Spleen (tissue), 13 donors: ENCODE measurements at places on chromosomes 4 and X. TPM values are rescaled to one million over a fixed set of nuclear protein-coding genes. Genes with fewer than 3 reads are reported as not detected.

Gene ARHGAP36
- not detected for total RNA-seq

Gene HGFAC
- total RNA-seq, result 0.32 TPM

DNA sequence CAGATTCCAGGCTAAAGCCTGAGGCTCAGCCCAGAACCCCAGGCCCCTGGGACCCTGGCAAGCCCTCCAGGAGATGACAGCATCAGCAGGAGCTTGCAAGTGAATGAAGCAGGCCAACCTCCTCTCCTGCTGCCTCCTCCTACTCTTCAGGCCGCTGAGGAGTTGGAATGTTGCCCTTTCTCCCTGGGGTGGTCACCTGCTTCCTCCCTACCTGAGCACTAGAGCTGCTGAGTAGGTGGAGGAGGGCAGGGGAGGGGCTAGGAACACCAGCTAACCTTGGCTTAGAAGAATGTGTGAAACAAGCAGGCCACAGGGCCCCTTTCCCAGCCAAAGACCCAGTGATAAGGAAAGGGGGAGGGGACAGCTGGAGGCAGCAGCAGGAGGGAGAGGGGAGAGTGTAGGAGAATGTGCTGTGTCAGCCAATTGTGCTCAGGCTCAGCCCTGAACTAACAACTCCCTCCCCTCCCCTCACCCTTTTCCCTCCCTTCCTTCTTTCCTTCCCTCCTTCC, 58.0 kb downstream of the PJA1 start:
- peaks cover 3% of the 10 kb centered on the region for H3K27me3 ChIP-seq
- no peak for DNase-seq
- H3K27ac ChIP-seq, result no peak overlapping the region
- no peaks in the 10 kb centered on the region for H3K4me1 ChIP-seq
- no peaks in the 10 kb centered on the region for H3K36me3 ChIP-seq
- no peak overlapping the region for H3K4me3 ChIP-seq

DNA sequence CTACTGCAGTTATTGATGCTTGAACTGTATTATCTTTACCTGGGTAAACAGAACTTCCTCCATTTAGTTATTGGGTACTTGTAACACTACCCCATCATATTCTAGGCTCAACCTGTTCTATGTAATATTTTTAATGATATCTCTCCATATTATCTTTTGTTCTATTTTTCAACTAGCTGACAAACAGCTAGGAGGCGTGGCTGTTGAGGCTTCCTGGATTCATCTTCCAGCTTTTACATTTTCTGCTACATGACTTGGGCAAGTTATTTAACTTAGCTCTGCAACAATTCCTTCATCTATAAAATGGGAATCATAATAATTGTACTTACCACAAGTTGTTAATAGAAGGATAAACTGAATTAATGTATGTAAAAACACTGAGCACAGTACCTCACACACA, 349.3 kb downstream of the PTTG2 start:
- no peaks in the 10 kb centered on the region for H3K36me3 ChIP-seq
- H3K27me3 ChIP-seq, result no peaks in the 10 kb centered on the region
- no peak overlapping the region for H3K4me3 ChIP-seq

DNA sequence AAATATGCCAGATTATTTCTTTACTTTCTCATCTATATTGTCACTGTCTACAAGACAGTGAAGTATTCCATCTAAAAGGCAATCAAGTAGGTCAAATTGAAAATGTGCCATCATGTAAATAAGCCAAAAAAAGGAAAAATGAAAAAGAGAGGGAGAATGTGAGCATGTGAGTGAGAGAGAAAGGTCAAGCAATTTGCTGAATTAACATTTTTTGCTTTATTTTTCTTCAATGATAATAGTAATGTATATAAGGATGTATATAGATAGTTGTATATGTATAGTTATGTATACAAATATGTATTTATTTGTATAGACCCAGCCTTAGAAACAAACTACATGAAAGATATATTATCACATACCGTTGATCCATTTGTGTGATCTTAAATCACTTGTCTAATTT, 11.5 kb downstream of the CXCL8 start:
- no peaks in the 10 kb centered on the region for H3K27me3 ChIP-seq
- H3K27ac ChIP-seq, result no peak overlapping the region
- DNase-seq, result no peak
- H3K36me3 ChIP-seq, result no peaks in the 10 kb centered on the region

Gene VCX
- total RNA-seq, result not detected

- no peak for DNase-seq
- no peaks in the 10 kb centered on the region for H3K27me3 ChIP-seq
- H3K4me1 ChIP-seq, result no peaks in the 10 kb centered on the region
- H3K36me3 ChIP-seq, result no peaks in the 10 kb centered on the region
These were observed 233.2 kb downstream of the EPHA5 start for GRCh38 chr4:65437102-65437501.

Gene TMEM35A
- 1.0 TPM for total RNA-seq

DNA sequence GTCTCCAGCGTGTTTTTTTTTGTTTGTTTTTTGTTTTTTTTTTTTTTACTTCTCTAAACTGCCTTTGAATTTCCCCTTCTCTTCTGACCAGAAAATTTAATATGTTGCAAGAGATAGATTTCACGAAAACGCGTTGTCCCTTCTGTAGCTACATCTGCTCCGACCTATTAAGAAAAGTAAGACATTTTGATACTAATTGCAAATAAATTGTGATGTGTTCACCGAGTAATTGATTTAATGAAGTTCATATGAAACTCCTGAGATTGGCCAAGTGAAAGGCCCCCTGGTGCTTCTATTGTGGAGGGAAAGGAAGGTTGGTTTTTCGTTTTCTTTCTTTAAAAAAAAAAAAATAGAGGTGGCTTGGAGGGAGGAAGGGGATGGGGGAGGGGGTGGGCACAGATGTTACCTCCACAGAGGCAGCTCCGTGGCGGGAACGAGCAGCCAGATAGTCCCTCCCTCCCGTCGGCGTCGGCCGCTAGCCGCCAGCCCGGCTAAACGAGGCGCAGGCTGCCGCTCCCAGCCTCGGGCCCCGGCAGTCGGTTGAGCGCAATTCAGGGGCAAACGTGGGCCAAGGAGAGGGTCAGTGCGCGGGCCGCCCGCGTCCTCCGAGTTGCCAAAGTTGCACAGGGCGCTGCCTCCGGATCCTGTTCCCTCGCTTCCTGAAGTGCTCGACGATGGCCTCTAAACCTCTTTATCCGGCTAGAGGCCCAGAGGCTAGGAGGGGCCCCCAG, 139.1 kb upstream of the ZIC3 start:
- no peak for DNase-seq
- H3K4me3 ChIP-seq, result no peak overlapping the region
- no peak overlapping the region for H3K27ac ChIP-seq
- peaks cover 15% of the 10 kb centered on the region for H3K4me1 ChIP-seq

DNA sequence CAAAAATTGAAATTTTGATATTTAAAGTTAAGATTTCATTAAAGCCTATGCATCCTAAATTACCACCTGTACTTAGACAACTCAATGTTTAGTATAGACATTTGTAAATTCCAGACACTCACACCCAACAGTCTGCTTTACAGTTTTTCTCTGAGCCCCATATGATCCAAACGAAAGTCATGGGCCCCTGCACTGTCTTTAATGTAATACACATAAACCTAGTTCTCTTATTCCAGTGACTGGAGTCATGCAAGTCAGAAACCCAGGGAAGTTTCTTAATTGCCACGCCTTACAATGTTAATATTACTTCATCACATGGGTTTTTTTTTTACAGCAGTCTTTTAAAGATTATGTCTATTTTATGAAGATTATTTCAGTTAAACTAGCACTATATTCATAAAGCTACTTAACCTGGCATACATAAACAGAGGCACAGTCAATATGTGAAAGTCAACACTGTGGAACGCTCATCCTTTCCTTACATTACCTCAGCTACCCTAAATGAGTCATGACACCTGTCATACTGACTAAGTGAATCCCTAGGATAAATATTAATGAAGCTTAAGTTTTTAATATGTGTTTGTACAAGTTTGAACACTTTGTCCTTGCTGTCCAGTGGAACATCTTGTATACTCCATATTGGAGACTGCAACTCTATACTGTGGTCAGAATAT, 67.7 kb upstream of the H2AZ1 start:
- no peak for DNase-seq
- no peaks in the 10 kb centered on the region for H3K36me3 ChIP-seq
- no peaks in the 10 kb centered on the region for H3K4me1 ChIP-seq
- no peaks in the 10 kb centered on the region for H3K27me3 ChIP-seq
- no peak overlapping the region for H3K27ac ChIP-seq

GRCh38 chrX:44344194-44344593, 722 bp upstream of the EFHC2 start:
- peaks cover 4% of the 10 kb centered on the region for H3K27me3 ChIP-seq
- no peaks in the 10 kb centered on the region for H3K4me1 ChIP-seq
- H3K36me3 ChIP-seq, result no peaks in the 10 kb centered on the region
- peak; percentile 87 for DNase-seq
- peak overlapping the region; percentile 42 for H3K27ac ChIP-seq

DNA sequence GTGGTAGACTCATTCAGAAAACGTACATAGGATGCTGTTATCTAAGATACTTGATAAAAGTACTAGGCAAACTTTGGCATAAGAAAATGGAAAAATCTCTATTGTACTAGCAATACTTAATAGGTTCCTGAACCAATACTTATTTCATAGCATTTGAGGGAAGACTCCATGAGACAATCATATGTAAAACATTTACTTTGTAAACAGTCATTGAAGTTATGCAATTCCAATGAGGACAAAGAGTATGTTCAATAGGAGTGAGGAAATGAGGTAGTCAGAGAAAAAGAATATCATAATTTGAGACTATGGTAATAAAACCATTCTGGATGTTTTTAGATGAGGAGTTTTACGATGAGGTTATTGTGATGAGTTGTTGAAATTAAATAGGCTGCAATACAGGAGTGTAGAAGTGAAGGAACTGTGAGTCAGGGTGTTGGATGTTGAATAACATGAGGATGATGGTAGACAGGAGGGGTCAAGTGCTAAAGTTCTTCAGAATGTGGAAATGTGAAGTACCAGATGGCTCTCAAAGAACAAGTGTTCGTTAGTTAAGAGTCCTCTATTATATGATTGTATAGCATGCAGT, 397.9 kb downstream of the PPP3CA start:
- DNase-seq, result no peak
- no peak overlapping the region for H3K4me3 ChIP-seq
- no peaks in the 10 kb centered on the region for H3K27me3 ChIP-seq
- H3K27ac ChIP-seq, result no peak overlapping the region
- H3K36me3 ChIP-seq, result no peaks in the 10 kb centered on the region
- H3K4me1 ChIP-seq, result no peaks in the 10 kb centered on the region

GRCh38 chr4:142161086-142161485, 524.7 kb downstream of the IL15 start:
- no peak overlapping the region for H3K27ac ChIP-seq
- no peaks in the 10 kb centered on the region for H3K27me3 ChIP-seq
- H3K36me3 ChIP-seq, result no peaks in the 10 kb centered on the region
- no peak overlapping the region for H3K4me3 ChIP-seq
- no peaks in the 10 kb centered on the region for H3K4me1 ChIP-seq

Gene ITIH6
- total RNA-seq, result not detected

Gene COX7B2
- total RNA-seq, result not detected

Gene TMPRSS11B
- total RNA-seq, result not detected

Gene EMD
- 56.3 TPM for total RNA-seq
